ENCODE measurements at places on chromosomes 4 and X. TPM values are rescaled to one million over a fixed set of nuclear protein-coding genes. Genes with fewer than 3 reads are reported as not detected.

- DNase-seq = no peak
- no peaks in the 10 kb centered on the region for H3K27me3 ChIP-seq
- H3K4me1 ChIP-seq = peaks cover 3% of the 10 kb centered on the region
- H3K27ac ChIP-seq = no peak overlapping the region
- H3K36me3 ChIP-seq = no peaks in the 10 kb centered on the region
Observed at GRCh38 chrX:149518236-149518635, 13.1 kb upstream of the IDS start.

- no peak overlapping the region for H3K27ac ChIP-seq
- no peaks in the 10 kb centered on the region for H3K4me1 ChIP-seq
- no peaks in the 10 kb centered on the region for H3K27me3 ChIP-seq
- H3K4me3 ChIP-seq = no peak overlapping the region
- DNase-seq = no peak
Observed at GRCh38 chrX:79412166-79412565, 45.0 kb upstream of the ITM2A start.

The MFAP3L gene
- 8.0 TPM for total RNA-seq

The GAGE12F gene
- total RNA-seq = not detected
